Hepatocyte (in vitro differentiated cells): ENCODE measurements at places on chromosomes 1 and 21.

- no peak for DNase-seq
These were observed 589 bp downstream of the ZNF684 start for GRCh38 chr1:40532062-40532389.

GRCh38 chr1:109218516-109218915 lies 4.8 kb downstream of the SARS1 start:
- peak; percentile 41 for DNase-seq

GRCh38 chr1:238861342-238862066 lies 524.9 kb upstream of the CHRM3 start:
- no peak for DNase-seq

DNA sequence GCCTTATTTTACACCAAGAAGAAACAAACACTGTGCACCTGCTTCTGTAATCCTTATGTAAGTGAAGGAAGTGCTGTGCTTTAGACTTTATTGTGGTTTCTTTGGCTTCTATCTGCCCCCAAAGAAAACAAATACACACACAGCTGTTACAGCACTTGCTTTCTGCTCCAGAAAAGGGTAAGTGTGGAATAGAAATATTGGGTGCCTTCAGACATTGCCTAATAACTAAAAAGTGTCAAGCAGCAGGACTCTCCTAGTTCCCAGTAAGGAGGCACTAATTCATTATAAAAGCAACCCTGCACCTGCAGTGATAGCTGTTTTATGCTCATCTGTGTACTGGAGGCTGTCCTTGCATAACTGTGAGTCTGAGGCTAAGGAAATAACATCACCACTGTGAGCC lies 23.4 kb upstream of the PRRX1 start:
- DNase-seq, result no peak

- no peak for DNase-seq
These were observed 51.0 kb downstream of the KCNK2 start for GRCh38 chr1:215133532-215133931.
